Heart left ventricle (tissue), 16 donors: ENCODE measurements at places on chromosomes 6 and 20. TPM values are rescaled to one million over a fixed set of nuclear protein-coding genes. Genes with fewer than 3 reads are reported as not detected.

AP5S1 gene
- polyA plus RNA-seq: 9.5 TPM

EPPIN gene
- polyA plus RNA-seq: not detected

PFDN4 gene
- polyA plus RNA-seq: 78.7 TPM

RAET1L gene
- not detected for polyA plus RNA-seq

RPS10 gene
- 2,277 TPM for polyA plus RNA-seq

FABP7 gene
- not detected for polyA plus RNA-seq

MYO6 gene
- 4.1 TPM for polyA plus RNA-seq

TNF gene
- 0.32 TPM for polyA plus RNA-seq

C6orf15 gene
- not detected for polyA plus RNA-seq

AKAP12 gene
- 17.6 TPM for polyA plus RNA-seq

HLA-DMB gene
- polyA plus RNA-seq: 4.8 TPM

SLC22A2 gene
- not detected for polyA plus RNA-seq

ID4 gene
- polyA plus RNA-seq: 3.7 TPM

DDR1 gene
- polyA plus RNA-seq: 14.1 TPM

SAPCD1 gene
- polyA plus RNA-seq: 0.50 TPM

GLP1R gene
- polyA plus RNA-seq: 1.6 TPM

MEA1 gene
- polyA plus RNA-seq: 49.7 TPM

CD93 gene
- polyA plus RNA-seq: 9.2 TPM

CPXM1 gene
- 3.9 TPM for polyA plus RNA-seq

BMP6 gene
- 1.1 TPM for polyA plus RNA-seq

CD83 gene
- 0.71 TPM for polyA plus RNA-seq
